ENCODE measurements at places on chromosomes 4 and X.

DNA sequence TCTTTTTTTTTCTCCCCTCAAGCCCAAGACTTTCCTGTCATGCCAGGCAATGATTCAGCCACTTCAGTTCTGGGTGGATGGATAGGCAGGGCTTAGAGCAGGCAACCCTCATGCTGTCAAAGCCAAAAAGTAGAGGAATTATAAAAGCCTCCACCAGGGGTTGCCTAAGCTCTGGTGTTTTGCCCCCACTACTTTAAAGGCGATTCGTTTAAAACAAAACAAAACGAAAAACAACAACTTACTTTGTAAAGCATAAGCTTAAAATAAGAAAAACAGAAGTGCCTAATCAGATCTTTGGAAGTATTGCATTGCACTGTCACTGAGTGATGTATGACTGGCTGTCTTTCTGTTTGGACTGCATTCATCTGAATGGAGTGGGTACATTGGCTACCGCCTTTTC lies 5.3 kb upstream of the IDS start:
- H3K27me3 ChIP-seq: no peaks in the 10 kb centered on the region
- peaks cover 17% of the 10 kb centered on the region for H3K4me1 ChIP-seq
- no peak for DNase-seq
- H3K4me3 ChIP-seq: no peak overlapping the region

- H3K27ac ChIP-seq: peak overlapping the region; percentile 96
- H3K27me3 ChIP-seq: no peaks in the 10 kb centered on the region
- no peaks in the 10 kb centered on the region for H3K4me1 ChIP-seq
- peak overlapping the region; percentile 91 for H3K4me3 ChIP-seq
- peak; percentile 69 for DNase-seq
Observed at GRCh38 chr4:128811571-128812441, 2.3 kb downstream of the JADE1 start.

DNA sequence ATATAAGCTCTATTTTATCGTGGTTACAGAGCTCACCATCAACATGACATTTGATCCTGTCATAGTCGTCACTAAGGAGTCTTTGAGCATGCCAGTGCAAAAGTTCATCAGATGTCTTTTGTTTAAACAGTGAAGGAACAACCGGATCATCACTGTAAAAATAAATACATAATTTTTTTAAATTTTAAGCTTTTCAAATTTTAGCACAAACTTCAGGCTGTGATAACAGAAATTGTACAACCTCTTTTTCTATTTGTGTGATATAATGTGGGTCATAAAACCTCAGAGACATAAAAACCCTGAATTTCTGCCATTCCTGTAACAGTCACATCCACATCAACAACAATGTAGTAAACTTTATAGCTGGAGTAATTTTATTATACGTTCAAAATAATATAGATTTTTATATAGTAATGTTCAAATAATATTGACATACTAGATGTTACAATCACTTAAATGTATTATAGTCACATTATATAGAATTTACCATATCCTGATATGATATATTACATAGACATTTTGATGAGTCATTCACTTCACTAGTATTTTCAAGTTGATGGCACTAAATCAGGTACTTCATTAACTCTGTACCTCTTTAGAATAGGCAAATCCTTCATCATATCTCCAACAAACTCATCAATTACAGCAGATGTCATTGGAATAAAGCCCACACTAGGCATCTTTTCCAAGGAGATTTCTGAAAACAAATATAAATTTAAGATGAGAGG lies 47.7 kb downstream of the DDX60L start:
- DNase-seq: no peak
- H3K4me3 ChIP-seq: no peak overlapping the region
- H3K4me1 ChIP-seq: no peaks in the 10 kb centered on the region
- H3K27me3 ChIP-seq: no peaks in the 10 kb centered on the region
- H3K36me3 ChIP-seq: peaks cover 25% of the 10 kb centered on the region
- no peak overlapping the region for H3K27ac ChIP-seq

- peaks cover 69% of the 10 kb centered on the region for H3K36me3 ChIP-seq
- no peaks in the 10 kb centered on the region for H3K27me3 ChIP-seq
- no peak overlapping the region for H3K4me3 ChIP-seq
- no peaks in the 10 kb centered on the region for H3K4me1 ChIP-seq
- no peak for DNase-seq
- no peak overlapping the region for H3K27ac ChIP-seq
Observed at GRCh38 chr4:532588-533317, 33.7 kb downstream of the PIGG start.

DNA sequence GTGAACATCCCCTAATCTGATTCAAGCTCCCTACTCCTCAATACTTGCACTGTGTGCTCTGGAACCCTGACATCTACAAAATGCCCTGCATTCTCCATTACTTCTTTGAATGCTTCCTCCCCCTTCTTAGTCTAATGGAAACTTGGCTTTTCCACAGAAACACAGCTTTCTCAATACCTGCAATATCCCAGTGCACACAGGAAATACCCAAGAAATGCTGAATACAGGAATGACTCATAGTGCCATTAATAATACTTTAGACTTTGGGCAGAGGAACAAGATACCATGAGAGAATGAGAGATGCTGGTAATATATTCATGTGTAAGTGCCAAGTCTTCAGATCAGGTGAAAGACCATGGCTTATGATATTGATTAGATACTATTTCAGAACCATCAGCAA lies 5.6 kb downstream of the QRFPR start:
- no peak overlapping the region for H3K4me3 ChIP-seq
- DNase-seq: no peak
- no peaks in the 10 kb centered on the region for H3K36me3 ChIP-seq
- peaks cover 13% of the 10 kb centered on the region for H3K27me3 ChIP-seq
- H3K4me1 ChIP-seq: no peaks in the 10 kb centered on the region

DNA sequence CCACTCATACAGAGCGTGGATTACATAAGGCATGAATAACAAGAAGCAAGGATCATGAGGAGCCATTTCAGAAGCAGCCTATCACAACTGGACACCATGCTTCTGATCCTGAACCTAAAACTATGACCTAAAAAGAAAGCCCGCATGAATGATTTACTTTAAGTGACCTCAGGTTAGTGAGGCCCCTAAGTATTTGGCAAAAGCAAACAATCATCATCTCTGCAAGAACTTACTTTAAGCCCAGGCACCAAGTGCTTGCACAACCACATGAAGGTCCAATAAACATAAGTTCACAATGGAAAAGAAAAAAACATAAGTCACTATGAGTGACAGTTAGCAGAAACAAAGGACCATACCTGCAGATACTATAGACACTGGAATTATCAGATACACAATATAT lies 7.9 kb upstream of the MBTPS2 start:
- no peak overlapping the region for H3K4me3 ChIP-seq
- no peaks in the 10 kb centered on the region for H3K4me1 ChIP-seq
- DNase-seq: no peak
- H3K36me3 ChIP-seq: no peaks in the 10 kb centered on the region
- H3K27me3 ChIP-seq: no peaks in the 10 kb centered on the region

- no peak overlapping the region for H3K4me3 ChIP-seq
- H3K4me1 ChIP-seq: no peaks in the 10 kb centered on the region
- H3K27ac ChIP-seq: no peak overlapping the region
Observed at GRCh38 chr4:130689181-130689580, 1593.2 kb downstream of the C4orf33 start.

DNA sequence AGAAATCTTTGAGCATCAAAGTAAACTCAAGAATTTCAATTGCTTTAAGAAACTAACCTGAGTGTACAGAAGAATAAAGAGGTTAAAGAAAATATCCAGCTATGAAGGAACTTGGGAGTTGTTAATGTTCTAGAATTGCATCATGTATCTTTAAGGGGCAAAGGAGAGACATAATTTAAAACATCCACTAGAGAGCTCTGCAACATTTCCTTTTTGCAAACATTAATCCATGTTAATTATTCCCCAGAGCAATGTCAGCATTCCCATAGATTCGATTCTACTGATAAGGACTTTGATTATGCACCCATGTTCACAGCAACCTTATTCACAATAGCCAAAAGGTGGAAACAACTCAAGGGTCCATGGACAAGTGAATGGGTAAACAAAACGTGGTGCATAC lies 80.2 kb upstream of the SORBS2 start:
- no peaks in the 10 kb centered on the region for H3K4me1 ChIP-seq
- H3K36me3 ChIP-seq: no peaks in the 10 kb centered on the region
- no peak overlapping the region for H3K27ac ChIP-seq
- H3K27me3 ChIP-seq: no peaks in the 10 kb centered on the region
- no peak for DNase-seq
- no peak overlapping the region for H3K4me3 ChIP-seq

GRCh38 chr4:145234091-145234706 lies 53.8 kb upstream of the OTUD4 start:
- no peak overlapping the region for H3K4me3 ChIP-seq
- H3K4me1 ChIP-seq: no peaks in the 10 kb centered on the region
- H3K36me3 ChIP-seq: no peaks in the 10 kb centered on the region

DNA sequence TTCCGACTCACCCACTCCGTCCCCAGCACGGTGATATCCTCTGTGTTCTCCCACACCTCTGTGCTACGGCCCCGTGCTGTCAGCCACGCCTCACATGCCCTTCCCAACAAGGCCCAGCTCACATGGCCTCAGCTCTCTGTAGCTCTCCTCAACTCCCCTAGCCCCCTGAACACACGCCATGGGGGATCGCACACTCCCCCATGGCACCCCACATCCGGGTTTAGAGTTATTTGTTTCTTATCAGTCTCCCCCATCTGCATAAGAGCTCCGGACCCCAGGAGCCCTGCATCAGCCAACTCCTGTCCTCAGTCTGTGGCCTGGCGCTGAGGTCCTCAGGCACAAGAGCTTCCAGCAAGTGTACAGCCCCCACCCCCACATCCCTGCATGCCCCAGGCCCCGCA lies 7.0 kb downstream of the C4orf50 start:
- DNase-seq: no peak
- H3K27me3 ChIP-seq: peaks cover 17% of the 10 kb centered on the region
- no peaks in the 10 kb centered on the region for H3K36me3 ChIP-seq
- no peak overlapping the region for H3K27ac ChIP-seq
- no peaks in the 10 kb centered on the region for H3K4me1 ChIP-seq

DNA sequence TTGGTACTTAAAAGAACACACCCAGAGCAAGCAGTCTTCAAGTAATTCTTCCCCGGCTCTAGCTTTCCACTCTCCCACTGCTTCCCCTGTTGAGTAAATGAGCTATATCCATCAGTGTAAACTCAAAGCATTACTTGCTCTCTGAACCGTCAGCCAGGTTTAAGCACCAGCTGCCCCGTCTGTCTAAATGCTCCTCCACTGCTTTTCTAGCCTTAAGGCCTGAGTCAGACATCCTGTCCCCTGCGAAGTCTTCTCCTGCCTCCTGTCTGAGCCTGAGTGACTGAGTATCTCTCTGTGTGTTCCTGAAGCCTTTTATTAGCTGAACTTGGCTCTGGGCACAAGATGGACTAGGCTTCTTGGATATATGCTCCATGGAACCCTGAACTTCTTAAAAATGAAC lies 205.1 kb downstream of the STK32B start:
- H3K36me3 ChIP-seq: no peaks in the 10 kb centered on the region
- H3K27ac ChIP-seq: no peak overlapping the region
- H3K27me3 ChIP-seq: no peaks in the 10 kb centered on the region
- DNase-seq: no peak
- no peak overlapping the region for H3K4me3 ChIP-seq
- H3K4me1 ChIP-seq: no peaks in the 10 kb centered on the region

DNA sequence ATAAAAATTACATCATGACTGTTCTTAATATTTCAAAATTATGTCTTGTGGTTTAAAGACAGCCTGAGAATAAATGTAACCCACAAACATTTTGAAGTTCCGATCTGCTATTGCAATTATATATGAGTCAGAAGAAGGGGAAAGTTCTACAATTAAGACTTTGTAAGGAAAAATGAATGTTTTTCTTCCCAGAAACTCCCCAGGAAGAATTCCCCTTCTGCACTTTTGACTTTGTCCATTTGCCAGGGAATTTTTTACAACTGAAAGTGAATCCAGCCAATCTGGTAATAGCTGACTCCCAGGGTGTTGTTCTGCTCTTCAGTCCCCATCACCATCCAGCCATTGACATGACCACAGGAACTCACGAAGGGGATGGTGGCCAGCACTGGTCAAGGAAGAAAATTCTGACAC lies 61.6 kb upstream of the NOCT start:
- peak overlapping the region; percentile 63 for H3K27ac ChIP-seq
- no peaks in the 10 kb centered on the region for H3K27me3 ChIP-seq
- no peaks in the 10 kb centered on the region for H3K36me3 ChIP-seq
- DNase-seq: peak; percentile 38

GRCh38 chrX:97199501-97199900 lies 315.8 kb downstream of the RPA4 start:
- H3K27ac ChIP-seq: no peak overlapping the region
- H3K4me3 ChIP-seq: no peak overlapping the region
- DNase-seq: no peak
- no peaks in the 10 kb centered on the region for H3K4me1 ChIP-seq
- no peaks in the 10 kb centered on the region for H3K27me3 ChIP-seq
- no peaks in the 10 kb centered on the region for H3K36me3 ChIP-seq

- no peaks in the 10 kb centered on the region for H3K27me3 ChIP-seq
- H3K4me3 ChIP-seq: no peak overlapping the region
- no peak overlapping the region for H3K27ac ChIP-seq
- H3K4me1 ChIP-seq: no peaks in the 10 kb centered on the region
Observed at GRCh38 chrX:125769628-125770027, 396.5 kb downstream of the DCAF12L2 start.

DNA sequence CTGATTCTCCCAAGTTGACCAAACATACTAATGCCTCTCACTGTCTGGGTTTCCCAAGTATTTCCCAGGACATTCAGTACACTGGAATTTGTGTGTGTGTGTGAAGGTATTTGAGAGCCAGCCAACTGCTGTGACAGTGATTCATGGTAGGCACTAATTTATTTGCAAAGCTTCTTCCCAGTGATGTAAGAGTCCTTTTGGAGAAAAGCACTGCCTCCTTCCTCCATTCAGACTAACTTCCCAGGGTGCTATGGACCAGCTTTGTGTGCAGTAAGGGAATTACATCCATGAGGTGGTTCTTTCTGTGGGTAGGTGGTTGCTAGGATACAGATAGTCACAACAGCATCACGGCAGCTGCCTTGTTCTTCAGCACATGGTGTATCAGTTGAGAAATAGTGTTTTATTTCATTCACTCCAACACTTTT lies 8.7 kb downstream of the EGF start:
- no peak overlapping the region for H3K27ac ChIP-seq
- no peaks in the 10 kb centered on the region for H3K27me3 ChIP-seq
- H3K4me3 ChIP-seq: no peak overlapping the region
- H3K4me1 ChIP-seq: no peaks in the 10 kb centered on the region

GRCh38 chr4:81631958-81632441 lies 160.3 kb upstream of the RASGEF1B start:
- no peak for DNase-seq
- H3K27me3 ChIP-seq: no peaks in the 10 kb centered on the region
- no peak overlapping the region for H3K27ac ChIP-seq
- H3K4me1 ChIP-seq: peaks cover 16% of the 10 kb centered on the region

GRCh38 chr4:81314196-81314896 lies 99.3 kb upstream of the PRKG2 start:
- no peak overlapping the region for H3K27ac ChIP-seq
- H3K4me3 ChIP-seq: no peak overlapping the region
- H3K36me3 ChIP-seq: no peaks in the 10 kb centered on the region
- H3K4me1 ChIP-seq: no peaks in the 10 kb centered on the region

- H3K36me3 ChIP-seq: peaks cover 2% of the 10 kb centered on the region
- H3K27ac ChIP-seq: no peak overlapping the region
- no peaks in the 10 kb centered on the region for H3K27me3 ChIP-seq
Observed at GRCh38 chr4:6806924-6807626, 24.5 kb downstream of the KIAA0232 start.

- H3K36me3 ChIP-seq: no peaks in the 10 kb centered on the region
- no peaks in the 10 kb centered on the region for H3K4me1 ChIP-seq
- no peaks in the 10 kb centered on the region for H3K27me3 ChIP-seq
Observed at GRCh38 chrX:151000861-151001331, 17.8 kb downstream of the HMGB3 start.

- H3K27ac ChIP-seq: no peak overlapping the region
- no peaks in the 10 kb centered on the region for H3K36me3 ChIP-seq
- no peak for DNase-seq
- no peak overlapping the region for H3K4me3 ChIP-seq
- H3K4me1 ChIP-seq: no peaks in the 10 kb centered on the region
Observed at GRCh38 chr4:126740687-126741086, 892.1 kb upstream of the INTU start.
